H54 (cell line): ENCODE measurements at places on chromosomes 5 and 9.

GRCh38 chr9:112170968-112171367, 4.1 kb downstream of the SUSD1 start:
- no peak for DNase-seq

DNA sequence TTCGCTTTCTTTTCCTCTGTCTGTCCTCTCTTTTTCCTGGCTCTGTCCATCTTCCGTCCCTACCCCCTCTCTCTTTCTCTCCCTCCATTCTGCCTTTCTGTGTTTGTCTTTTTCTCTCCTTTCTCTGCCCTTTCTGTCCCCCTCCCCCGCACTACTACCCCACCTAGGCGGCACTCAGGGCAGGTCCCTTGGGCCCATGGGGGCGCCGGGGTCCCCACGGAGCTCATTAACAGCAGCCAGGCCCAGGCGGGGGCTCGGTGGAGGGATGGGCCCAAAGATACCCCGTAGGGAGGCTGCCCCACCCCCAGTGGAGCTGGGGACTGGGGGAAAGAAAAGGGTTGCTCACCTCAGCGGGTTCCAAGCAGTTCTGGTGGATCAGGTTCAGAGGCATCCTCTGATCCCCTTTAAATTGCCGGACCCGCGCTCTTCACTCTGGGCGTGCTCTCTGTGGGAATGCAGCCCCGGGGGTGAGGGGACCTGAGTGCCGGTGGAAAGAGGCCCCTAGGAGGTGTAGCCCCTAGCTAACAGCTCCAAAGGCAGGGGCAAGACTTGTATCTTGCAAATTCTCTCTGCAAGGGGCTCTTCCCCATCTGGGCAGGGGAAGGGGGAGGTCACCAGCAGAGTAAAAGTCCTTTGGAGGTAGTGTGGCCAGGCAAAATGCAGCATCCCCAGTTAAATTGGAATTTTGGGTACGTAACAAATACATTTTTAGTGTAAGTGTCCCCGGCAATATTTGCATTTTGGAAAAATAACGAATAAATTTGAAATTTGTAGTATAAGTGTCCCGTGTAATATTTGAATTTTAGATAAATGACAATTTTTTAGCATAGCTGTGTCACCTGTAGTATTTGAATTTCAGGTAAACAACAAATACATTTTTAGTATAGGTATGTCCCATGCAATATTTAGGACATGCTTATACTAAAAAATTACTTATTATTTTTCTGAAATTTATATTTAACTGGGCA, 7.4 kb downstream of the LHX2 start:
- no peak for DNase-seq

- no peak for DNase-seq
Measured at GRCh38 chr5:43396762-43397304, 15.4 kb downstream of the CCL28 start.

GRCh38 chr9:116958881-116959280, 271.8 kb downstream of the TRIM32 start:
- DNase-seq = no peak

DNA sequence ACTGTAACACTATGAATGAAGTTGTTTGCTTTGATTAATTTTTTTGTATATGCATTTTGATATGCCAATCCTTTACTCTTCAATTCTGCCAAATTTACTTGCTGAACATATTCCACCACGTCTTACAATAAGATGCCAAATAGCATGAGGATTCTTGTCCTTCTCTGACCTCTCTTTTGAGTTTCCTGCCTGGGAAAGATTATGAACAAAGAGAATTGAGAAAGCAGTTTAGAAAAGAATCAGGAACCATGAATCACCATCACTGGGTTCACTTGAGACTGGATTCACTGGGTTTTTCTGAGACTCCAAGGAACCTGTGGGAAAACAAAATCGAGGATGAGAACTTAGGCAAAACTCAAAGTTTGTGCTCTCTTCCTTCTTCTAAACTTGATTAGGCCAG, 256.5 kb downstream of the CETN3 start:
- no peak for DNase-seq

DNA sequence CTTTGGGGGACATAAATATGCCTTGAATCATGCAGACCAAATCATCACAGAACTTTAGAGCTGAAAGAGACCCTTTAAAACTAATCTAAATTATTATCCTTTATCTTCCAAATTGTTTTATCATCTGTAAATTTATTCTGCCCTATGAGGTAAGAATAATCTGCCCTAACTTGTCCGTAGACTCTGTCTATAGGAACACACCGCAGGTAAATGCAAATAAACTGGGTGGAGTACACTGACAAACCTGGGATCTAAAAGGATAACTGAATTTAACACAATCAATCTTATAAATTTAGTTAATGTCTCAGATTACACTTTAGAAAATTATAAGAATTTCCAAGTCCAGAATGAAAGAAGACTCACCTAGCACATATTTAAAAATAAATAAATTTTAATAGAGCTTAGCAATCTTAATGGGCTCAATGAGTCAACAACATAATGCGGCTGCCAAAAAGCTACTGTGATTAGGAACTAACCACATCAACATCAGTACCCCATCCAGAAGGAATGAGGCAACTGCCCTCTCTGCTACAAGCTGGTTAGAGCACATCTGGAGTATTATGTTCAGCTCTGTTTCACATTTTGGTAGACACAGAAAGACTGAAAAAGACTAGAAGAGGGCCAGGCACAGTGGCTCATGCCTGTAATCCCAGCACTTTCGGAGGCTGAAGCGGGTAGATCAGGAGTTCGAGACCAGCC, 5.6 kb downstream of the MEGF9 start:
- DNase-seq = no peak

- DNase-seq = no peak
Measured at GRCh38 chr9:13816837-13817236, 497.1 kb downstream of the NFIB start.

GRCh38 chr9:35521708-35522107, 31.8 kb downstream of the RUSC2 start:
- DNase-seq = no peak

DNA sequence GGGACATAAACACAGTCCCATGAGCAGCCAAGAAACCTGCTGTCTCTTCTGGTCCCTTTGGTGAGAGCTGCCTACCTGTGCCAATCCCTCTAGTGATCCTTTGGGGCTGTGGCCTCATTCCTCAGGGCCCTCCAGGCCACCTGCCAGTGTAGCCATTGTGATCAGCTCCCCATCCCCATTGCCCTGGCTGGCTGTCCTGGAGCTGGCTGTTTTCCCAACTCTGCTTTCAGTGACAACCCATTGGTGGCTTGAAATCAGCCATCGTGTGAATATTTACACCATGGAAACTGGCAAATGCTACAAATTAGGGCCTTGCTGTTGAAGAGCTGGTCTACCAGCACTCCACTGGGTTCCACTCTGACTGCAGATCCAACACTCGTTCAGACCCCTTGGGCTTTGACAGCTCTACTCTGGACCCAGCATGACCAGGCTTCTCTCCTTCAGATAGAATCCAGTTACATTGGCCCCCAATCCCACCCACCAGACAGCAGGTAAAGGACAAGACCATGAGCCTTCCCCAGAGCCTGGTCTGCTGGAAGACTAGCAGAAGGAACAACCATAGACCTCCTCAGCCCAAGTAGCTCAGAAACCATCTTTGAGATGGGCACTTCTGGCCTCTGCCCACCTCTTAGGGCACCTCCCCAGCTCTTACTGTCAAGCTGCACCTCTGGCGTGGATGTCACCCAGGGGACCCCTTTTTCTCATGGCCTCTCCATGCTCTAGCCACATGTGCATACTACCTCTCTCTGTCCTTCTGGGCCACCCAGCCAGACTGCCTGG, 69.2 kb upstream of the NEK6 start:
- DNase-seq = no peak

GRCh38 chr5:54445691-54446378, 9.7 kb upstream of the HSPB3 start:
- DNase-seq = no peak

DNA sequence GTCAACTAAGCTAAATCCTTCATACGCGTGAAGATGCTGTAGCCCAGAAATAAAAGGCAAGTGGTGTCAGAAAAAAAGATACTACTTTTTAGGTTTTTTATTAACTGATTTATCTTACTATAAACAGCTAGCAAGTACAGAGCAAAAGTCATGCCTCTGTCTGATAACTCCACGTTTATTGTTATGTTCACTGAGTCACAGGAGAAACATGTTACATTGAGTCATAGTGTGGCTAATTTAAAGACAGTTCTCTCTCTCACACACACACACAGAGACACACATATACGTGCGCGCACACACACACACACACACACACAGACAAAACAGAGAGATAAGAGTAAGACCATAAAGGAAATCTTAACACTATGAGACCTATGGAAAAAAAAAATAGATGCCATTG, 770.0 kb upstream of the CDH10 start:
- peak; percentile 2 for DNase-seq

DNA sequence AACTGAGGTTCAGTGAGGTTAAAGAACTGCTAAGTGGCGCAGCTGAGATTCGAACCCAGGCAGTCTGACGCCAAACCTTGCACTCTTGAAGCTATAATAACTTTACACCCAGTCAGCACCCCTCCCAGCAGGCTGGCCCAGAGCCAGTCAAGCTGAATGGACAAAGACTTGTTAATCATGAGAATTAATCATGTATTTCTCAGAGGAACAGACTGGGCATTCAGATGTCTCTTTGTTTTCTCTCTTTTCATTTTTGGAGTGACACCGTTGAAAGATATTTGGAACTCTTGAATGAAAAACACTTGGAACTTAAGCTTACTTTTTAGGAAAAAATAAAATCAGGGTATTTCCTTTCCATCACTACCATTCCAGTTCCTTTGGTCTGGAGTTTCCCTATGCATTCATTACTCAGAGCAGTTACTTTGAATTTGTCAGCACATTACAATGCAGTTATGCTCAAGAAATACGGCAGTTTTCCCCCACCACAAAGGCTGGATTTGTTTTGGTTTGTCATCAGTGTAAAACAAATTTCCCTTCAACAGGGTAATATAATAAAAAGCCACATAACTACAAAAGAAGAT, 22.6 kb upstream of the MAMDC2 start:
- DNase-seq = peak; percentile 65

DNA sequence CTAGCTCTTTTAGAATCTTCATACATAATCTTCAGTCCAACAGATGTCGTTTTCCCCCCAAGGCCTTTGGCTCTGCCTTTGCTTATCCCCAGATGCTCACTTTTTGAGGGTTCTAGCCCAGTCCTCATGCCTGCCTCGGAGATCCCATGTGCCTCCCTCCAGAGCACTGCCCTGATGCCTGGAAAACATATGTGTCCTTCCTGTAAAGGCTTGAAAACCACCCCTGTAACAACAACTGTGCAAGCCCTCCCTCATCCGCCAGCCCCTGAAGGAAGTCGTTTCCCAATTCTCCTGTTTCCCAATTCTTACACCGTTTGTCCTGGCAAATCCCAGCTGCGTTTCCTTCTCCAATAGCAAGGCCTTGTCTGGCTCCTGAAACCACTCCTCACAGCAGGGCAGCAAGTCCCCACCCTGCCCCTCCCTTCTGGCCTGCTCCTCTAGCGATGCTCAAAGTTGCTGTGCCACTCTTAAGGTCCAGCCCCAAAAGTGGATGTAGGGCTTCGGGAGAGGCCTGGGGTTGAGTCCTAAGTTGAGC, 52.2 kb downstream of the SLC36A1 start:
- no peak for DNase-seq

- DNase-seq = no peak
Measured at GRCh38 chr5:162916368-162916767, 521.0 kb upstream of the CCNG1 start.

DNA sequence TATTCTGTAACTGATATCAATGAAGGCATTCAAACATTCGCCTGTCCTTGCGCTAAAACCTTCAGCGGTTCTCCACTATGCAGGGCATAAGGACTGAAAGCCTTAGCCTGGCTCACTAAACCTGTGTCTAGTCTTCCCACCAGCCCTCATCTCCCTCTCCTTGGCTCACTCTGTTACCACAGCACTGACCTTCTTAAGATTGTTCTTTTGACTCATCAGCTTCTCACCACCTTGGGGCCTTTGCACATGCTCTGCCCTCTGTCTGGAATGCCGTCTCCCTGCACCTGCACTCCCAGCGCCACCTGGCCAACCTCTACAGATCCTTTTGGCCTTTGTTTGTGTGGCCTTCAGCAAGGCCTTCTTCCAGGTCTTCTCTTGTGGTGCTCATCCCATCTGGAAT, 131.8 kb upstream of the IER5L start:
- DNase-seq = no peak

DNA sequence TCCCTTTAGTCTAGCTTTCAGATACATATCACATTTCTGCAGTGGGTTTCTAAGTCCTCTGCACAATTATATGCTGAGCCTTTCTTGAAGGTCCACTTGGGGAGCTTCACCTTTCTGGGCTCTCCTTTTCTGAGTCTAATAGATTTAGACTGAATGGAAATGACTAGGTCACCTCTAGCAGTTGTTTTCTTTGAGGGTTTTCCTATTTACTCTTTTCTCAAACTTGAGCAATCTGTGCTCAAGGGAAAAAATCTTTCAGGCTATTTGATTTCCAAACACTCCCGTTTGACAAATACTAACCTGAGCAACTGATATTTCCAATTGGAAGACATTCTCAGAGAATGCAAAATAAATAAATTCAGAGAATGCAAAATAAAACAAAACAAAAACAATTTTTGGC, 39.0 kb downstream of the ISOC1 start:
- no peak for DNase-seq

GRCh38 chr5:943201-943917, 50.7 kb downstream of the TRIP13 start:
- DNase-seq = no peak

DNA sequence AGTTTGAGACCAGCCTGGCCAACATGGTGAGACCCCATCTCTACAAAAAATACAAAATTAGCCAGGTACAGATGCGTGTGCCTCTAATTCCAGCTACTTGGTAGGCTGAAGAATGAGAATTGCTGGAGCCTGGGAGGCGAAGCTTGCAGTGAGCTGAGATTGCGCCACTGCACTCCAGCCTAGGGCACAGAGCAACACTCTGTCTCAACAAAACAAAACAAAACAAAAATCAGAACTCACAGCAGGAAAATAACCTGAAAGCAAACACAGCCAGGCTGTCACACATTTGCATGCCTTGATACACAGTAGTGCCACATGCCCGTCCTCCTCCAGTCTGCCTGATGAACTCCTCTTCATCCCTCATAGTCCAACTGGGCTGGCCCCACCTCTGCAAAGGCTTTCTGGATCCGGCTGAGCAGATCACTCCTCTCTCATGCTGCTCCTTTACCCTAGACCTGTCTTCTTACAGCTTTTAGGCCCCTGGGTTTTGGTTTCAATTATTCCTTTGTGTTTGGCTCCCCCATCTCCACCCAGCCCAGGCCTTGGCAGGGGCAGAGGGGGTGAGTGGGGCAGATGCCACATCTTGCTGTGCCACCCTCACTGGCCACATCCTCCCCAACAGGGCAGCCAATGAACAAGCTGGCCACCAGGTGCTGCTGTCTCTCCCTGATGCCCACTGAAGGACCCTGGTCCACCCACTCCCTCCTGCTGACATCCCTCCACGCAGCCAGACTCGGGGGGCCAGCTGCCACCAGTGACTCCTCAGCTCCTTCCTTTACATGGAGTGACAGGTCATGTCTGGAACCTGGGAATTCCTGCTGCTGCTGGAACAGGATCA, 62.0 kb upstream of the GGTA1 start:
- DNase-seq = no peak

GRCh38 chr9:126693428-126693944, 79.8 kb downstream of the LMX1B start:
- no peak for DNase-seq
